SW 1271 (cell line): ENCODE measurements at places on chromosomes 2 and 18.

DNA sequence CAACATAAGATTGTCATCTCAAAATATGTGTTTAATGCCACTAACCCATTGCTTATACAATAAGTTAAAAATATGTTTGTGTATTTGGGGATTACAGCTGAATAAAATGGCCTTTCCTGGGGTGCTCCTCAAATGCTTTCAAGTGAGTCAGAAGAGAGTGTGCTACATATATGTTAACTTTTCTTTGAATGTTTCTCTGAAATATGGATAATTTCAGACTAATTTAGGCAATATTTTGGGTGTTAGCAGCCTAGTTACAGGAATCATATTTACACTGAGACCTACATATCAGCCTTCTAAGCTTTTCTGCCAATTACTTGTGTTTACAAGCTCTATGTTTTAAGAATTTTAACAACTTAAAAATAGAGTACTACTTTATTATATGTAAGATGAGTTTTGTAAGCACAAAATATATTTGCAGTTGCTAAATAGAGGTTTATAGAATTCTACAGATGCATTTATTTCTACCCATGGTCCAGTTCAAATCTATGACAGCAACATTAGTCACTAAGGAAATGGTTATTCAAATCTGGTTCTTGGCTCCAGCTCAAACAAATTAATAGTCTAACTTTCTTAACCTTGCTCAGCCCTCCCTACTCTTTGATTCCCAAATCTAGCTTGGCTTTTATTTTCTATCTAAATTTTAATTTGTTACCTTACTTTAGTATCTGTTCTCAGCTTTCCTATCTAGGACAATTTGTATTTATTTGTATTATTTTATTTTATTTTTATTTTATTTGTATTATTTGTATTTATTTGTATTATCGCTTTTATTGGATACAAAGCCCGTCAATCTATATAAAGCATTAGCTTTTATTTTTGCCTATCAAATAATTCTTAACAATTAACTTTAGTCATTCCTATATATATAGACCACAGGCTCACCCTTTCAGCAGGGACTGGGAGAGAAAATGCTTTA lies 48.9 kb downstream of the FSIP2 start:
- DNase-seq: no peak

DNA sequence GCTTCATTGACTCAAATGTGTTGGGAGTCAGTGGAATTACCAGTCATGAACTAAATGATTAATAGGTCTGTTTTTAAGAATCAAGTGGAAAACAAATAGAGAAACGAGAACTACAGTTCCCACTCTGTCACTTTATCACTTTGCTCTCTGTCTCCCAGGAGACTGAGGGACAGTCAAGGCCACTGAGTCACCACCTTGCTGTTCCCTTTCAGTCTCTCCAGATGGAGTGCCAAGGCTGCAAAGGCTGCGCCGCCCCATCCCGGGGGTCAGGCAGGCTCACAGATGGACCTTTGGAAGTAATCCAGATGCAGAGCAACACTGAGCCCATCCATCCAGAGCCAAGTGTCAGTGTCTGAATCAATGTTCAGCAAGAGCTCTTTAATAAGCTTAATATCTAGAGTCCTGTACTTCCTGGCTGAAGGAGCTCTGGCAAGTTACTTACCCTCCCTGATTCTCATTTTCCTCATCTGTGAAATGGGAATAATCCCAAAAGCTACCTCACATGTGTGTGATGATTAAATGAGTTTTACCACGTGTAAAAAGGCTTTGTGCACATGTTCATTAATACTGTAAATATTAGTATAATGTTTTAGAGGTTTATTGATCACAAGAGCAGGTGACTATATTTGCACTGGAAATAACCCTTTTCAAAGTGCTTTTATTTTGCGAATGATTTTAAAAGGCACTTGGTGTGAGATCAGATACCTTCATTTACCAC lies 43.0 kb upstream of the EFEMP1 start:
- DNase-seq: no peak

- DNase-seq: no peak
Measured at GRCh38 chr18:41144441-41144840, 810.6 kb upstream of the PIK3C3 start.

DNA sequence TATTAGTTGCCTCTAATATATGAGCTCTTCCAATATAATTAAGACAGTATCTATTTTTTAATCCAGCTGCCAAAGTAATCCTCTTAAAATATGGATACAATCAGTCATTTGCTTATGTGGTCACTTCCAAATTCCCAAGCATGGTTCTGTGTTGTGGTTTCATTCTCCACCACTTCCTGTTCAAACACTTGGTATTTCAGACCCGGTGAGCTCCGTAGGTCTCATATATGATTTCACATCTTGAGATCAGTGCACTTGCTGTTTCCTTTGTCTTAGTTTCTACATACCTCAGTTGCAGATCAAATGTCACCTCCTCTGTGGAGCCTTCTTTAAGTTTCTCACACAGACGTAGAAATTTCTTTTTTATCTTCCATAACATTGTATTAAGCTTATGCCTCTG lies 254.2 kb downstream of the KCNS3 start:
- DNase-seq: no peak

DNA sequence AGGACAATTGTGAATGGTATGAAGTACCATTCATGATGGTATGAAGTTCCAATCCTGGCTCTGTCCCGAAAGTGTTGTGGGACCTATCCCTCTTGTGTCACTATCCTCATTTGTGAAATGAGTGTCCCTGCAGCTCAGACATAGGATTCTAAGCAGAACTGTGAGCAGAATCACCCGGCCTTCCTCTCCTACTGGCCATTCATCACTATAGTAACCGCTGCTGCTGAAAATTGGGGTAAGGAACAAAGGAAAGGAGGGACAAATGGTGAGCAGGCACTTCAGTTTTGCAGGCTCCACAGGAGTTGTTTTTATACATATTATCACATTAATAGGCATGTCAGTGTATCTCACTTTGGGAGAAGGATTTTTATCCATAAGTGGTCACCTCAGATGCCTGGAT lies 27.4 kb downstream of the SMYD1 start:
- DNase-seq: no peak

GRCh38 chr2:186381573-186381972 lies 104.5 kb upstream of the ZC3H15 start:
- DNase-seq: no peak

- no peak for DNase-seq
Measured at GRCh38 chr18:45050712-45051601, 370.3 kb downstream of the SETBP1 start.

GRCh38 chr2:20313659-20314058 lies 37.0 kb downstream of the PUM2 start:
- DNase-seq: peak; percentile 19

- no peak for DNase-seq
Measured at GRCh38 chr2:233855345-233855744, 1.0 kb upstream of the HJURP start.

GRCh38 chr2:69603146-69603743 lies 40.3 kb downstream of the AAK1 start:
- no peak for DNase-seq

DNA sequence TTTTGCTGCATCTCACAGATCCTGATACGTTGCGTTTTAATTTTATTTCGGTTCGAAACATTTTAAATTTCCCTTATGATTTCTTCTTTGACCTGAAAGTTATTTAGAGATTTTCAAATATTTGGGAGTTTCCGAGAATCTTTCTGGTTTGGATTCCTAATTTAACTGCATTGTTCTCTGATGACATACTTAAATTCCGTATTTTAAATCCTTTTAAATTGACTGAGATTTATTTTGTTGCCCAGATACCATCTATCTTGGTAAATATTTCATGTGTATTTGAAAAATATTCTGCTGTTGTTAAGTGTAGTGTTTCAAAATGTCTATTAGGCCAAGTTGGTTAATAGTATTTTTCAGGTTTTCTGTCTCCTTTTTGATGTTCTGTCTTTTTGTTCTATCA lies 37.7 kb downstream of the MROH2A start:
- DNase-seq: no peak

DNA sequence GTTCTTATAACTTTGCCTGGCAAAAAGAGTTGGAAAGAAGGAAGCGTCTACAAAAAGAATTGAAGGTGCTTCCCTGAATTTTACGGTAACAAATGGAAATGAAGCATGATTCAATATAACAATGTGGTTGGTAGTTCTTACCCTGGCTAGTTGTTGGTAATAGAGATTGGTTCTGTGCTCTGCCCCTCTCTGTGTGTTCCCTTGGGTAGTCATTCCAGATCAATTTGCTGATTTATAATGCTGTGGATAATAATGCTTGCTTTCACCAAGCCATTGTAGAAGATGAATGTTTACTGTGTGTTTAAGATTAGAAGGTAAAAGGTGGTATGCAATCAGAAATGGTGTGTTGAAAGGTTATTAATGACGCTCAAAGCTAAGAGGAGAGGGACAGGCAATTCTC lies 577.8 kb upstream of the NXPH2 start:
- no peak for DNase-seq

DNA sequence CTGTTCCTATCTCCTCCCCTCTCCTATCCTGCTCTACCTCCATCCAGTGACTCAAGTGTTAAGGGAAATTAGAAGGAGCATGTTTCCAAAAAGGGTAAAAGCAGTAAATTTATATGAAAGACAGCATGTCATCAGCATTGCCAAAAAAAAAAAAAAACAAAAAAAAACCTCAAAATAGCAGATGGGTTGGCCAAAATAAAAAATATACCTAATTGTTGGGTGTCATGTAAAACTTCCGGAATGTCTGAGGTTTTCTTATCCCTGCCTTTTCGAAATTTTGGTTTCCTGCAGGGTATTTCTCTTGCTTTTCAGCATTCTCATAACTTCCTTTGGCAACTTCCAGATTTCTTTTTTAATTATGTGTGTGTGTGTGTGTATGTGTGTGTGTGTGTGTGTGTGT lies 241.6 kb upstream of the FN1 start:
- DNase-seq: no peak

DNA sequence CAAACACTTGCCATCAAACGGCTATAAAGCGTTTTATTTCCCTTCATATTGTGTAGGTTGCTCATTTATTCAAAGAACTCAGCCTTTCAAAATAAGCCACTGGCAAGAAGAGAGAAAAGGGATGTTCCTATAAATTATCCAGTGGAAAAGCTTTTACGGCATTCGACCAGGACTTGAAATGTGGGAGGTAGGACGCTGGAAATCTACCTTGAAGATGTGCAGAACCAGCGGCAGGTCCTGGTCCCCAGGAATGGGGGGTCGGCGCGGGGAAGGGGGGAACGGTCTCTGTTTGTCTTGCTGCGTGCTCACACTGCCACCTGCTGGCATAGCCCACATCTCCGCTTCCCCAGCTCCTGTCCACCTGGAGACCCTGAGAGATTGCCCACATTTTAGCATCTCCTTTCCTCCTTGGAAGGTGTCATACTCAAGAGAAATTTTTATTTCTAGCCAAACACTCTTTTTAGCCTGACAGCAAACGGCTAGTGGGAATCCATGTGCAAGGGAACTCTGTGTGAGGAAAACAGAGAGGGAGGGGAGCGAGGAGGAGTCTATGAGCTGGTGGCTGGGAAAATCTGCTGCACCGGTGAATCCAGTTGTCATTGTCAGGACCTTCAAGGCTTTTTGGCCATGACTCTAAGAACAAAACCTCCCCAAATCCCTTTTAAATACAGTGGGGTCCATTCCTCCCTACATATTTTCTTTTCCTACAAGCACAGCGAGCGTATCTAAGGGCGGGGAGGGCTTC lies 349.0 kb upstream of the PKDCC start:
- no peak for DNase-seq

GRCh38 chr2:3260959-3261358 lies 116.7 kb downstream of the EIPR1 start:
- DNase-seq: no peak
